ENCODE measurements at places on chromosomes 5 and 9. TPM values are rescaled to one million over a fixed set of nuclear protein-coding genes. Genes with fewer than 3 reads are reported as not detected.

IDNK gene
- 10.2 TPM for total RNA-seq

CREB3 gene
- 25.6 TPM for total RNA-seq

C9orf50 gene
- total RNA-seq, result not detected

CYLC2 gene
- not detected for total RNA-seq

SLC36A2 gene
- total RNA-seq, result not detected

STPG3 gene
- total RNA-seq, result not detected

IQGAP2 gene
- total RNA-seq, result 125 TPM

EMB gene
- 264 TPM for total RNA-seq

RNF180 gene
- not detected for total RNA-seq

BTNL3 gene
- total RNA-seq, result not detected

PTPDC1 gene
- 5.5 TPM for total RNA-seq

OR1Q1 gene
- total RNA-seq, result not detected

PTGR1 gene
- total RNA-seq, result 0.55 TPM

C5orf52 gene
- not detected for total RNA-seq

CATSPER3 gene
- total RNA-seq, result 0.94 TPM

AFAP1L1 gene
- total RNA-seq, result not detected

ERBIN gene
- 98.7 TPM for total RNA-seq

BARHL1 gene
- total RNA-seq, result not detected

HAPLN1 gene
- not detected for total RNA-seq

TMEM174 gene
- total RNA-seq, result not detected

MTREX gene
- total RNA-seq, result 73.3 TPM

ELP1 gene
- total RNA-seq, result 32.3 TPM

PCDHGA4 gene
- total RNA-seq, result not detected

C9orf72 gene
- total RNA-seq, result 20.3 TPM

WWC1 gene
- 2.0 TPM for total RNA-seq

ZNG1F gene
- 7.9 TPM for total RNA-seq

CEL gene
- total RNA-seq, result 1.2 TPM

TMC1 gene
- total RNA-seq, result not detected

OTP gene
- total RNA-seq, result not detected

CD14 gene
- total RNA-seq, result 5.2 TPM

MEF2C gene
- 0.39 TPM for total RNA-seq

PCDH12 gene
- total RNA-seq, result not detected

BBLN gene
- 47.8 TPM for total RNA-seq

GPSM1 gene
- 8.1 TPM for total RNA-seq

MLANA gene
- total RNA-seq, result not detected
